ENCODE measurements at places on chromosomes 7 and 10.

GRCh38 chr7:92794831-92795230 lies 41.5 kb downstream of the CDK6 start:
- DNase-seq = no peak

DNA sequence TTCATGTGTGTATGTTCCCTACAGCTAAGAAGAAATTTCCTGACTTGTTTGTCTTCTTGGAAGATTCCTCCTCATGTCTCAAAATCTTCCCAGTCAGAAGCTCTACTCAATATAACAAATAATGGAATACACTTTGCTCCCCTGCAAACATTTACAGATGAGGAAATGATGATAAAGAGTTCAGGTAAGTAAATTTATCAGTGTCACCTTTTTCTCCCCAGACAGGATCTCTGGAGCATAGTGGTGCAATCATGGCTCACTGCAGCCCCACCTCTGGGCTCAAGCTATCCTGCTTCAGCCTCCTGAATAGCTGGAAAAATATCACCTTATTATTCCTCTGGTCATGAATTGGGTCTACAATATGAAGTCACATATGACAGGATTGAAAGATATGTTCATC lies 25.5 kb downstream of the ACADSB start:
- DNase-seq = no peak

GRCh38 chr10:28839600-28840007 lies 162.3 kb downstream of the BAMBI start:
- no peak for DNase-seq

DNA sequence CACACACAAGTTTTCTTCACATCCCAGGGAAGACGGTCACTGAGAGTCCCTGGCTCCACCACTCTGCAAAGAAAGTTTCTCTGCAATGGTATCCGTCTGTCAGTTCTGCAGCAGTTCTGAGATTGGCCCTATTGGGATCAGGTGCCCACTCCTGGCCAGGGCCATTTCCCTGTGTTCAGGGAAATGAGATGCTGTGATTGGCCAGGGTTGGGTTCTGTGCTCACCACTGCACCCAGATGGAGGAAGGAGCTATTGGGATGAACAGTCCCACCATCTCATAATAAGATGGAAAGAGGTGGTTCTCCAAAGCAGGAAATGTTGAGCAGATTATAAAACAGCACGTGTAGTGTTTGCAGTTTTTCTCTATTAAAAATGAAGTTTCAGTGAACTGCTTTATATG lies 13.3 kb upstream of the PIP4K2A start:
- DNase-seq = no peak

GRCh38 chr7:79282882-79283602 lies 170.4 kb downstream of the MAGI2 start:
- no peak for DNase-seq

GRCh38 chr10:80518143-80518806 lies 19.4 kb upstream of the SH2D4B start:
- no peak for DNase-seq

- DNase-seq = no peak
These were observed 52.2 kb downstream of the ASB13 start for GRCh38 chr10:5614155-5614721.

DNA sequence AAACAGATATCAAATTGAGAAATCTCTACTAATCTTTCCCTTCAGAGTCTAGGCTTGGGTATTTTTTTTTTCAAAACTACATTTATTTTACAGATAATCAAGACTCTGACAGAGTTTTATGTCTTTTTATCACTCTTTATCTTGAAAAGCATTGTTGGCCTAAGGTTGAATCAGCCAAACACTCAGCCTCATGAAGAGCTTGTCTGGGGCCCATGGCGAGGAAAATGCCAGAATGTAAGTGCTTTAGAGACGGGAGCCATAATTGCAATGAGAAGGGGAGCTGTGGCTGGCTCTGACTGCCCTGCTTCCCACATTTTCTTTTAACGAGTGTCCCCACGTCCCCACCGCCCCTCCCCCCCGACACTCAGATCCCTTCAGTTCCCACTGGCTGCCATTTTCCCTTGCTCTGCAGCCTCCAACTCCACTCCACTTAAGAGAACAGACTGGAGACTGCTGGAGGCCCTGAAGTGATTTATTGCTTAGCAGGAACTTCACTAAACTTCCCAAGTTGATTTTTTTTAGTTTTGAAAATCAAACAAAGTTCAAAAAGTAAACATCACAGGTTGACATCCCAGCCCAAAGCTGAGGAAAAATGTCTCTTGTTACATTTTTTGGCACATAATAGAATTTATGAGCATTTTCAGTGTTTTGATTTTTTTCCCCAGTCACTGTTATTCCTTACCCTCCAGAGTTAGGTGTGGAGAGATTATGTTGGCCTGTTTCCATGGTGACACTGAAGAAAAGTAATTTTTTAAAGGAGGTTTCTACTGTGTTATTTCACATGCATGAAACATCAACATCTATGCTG lies 637.5 kb upstream of the GALNT17 start:
- no peak for DNase-seq

DNA sequence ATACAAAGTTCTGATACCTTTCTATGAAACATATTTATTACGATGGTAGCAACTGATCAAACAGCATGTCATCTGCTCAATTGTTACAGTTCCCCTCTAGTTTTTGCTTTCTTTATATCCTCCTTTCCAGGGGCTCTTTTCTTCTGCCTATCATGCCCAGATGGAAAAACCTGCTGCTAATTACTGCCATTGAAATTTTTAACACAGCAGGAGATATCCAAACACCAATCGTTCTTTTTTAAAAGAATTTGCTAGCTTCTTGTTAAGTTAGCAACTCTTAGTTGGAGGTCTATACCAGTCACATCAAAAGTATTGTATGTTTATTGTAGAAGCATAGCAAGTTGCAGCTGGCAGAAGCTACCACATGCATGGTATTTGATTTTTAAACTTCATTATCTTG lies 768.5 kb downstream of the NXPH1 start:
- DNase-seq = no peak
